ENCODE measurements at places on chromosomes 13 and 19. TPM values are rescaled to one million over a fixed set of nuclear protein-coding genes. Genes with fewer than 3 reads are reported as not detected.

The IFNL1 gene
- polyA plus RNA-seq = not detected

The IL27RA gene
- 17.1 TPM for polyA plus RNA-seq

The S1PR5 gene
- polyA plus RNA-seq = 0.75 TPM

The CSNK1A1L gene
- polyA plus RNA-seq = not detected

The MYO16 gene
- 0.39 TPM for polyA plus RNA-seq

The CNFN gene
- polyA plus RNA-seq = 7.1 TPM

The SRRM5 gene
- not detected for polyA plus RNA-seq

The OR4F17 gene
- not detected for polyA plus RNA-seq

The MTUS2 gene
- polyA plus RNA-seq = 31.6 TPM

The ZNF583 gene
- polyA plus RNA-seq = 7.4 TPM

The WTIP gene
- 13.6 TPM for polyA plus RNA-seq

The STOML3 gene
- not detected for polyA plus RNA-seq

The KIR2DL4 gene
- polyA plus RNA-seq = not detected

The BRCA2 gene
- 3.3 TPM for polyA plus RNA-seq

The KCTD15 gene
- polyA plus RNA-seq = 21.9 TPM

The ADGRE1 gene
- not detected for polyA plus RNA-seq

The DYRK1B gene
- polyA plus RNA-seq = 22.0 TPM

The IRGC gene
- not detected for polyA plus RNA-seq

The ZNF112 gene
- 3.6 TPM for polyA plus RNA-seq

The DCT gene
- not detected for polyA plus RNA-seq

The PCDH17 gene
- 0.86 TPM for polyA plus RNA-seq

The ZNF567 gene
- polyA plus RNA-seq = 19.6 TPM

The MEIOSIN gene
- polyA plus RNA-seq = 0.07 TPM

The ABCA7 gene
- polyA plus RNA-seq = 36.8 TPM

The TMC4 gene
- 3.4 TPM for polyA plus RNA-seq

The CYP2F1 gene
- polyA plus RNA-seq = not detected

The HSD17B14 gene
- 31.7 TPM for polyA plus RNA-seq

The CD22 gene
- polyA plus RNA-seq = not detected

The TMEM86B gene
- polyA plus RNA-seq = 2.6 TPM

The CRLF1 gene
- polyA plus RNA-seq = 0.89 TPM

The GTF2F2 gene
- 21.3 TPM for polyA plus RNA-seq

The RAB3A gene
- 12.5 TPM for polyA plus RNA-seq

The RXFP2 gene
- not detected for polyA plus RNA-seq

The DAND5 gene
- 0.07 TPM for polyA plus RNA-seq

The CBY2 gene
- 0.35 TPM for polyA plus RNA-seq

The ATP4B gene
- not detected for polyA plus RNA-seq
